ENCODE measurements at places on chromosomes 4 and X.

GRCh38 chrX:55754861-55755294 lies 37.3 kb downstream of the RRAGB start:
- DNase-seq: no peak

DNA sequence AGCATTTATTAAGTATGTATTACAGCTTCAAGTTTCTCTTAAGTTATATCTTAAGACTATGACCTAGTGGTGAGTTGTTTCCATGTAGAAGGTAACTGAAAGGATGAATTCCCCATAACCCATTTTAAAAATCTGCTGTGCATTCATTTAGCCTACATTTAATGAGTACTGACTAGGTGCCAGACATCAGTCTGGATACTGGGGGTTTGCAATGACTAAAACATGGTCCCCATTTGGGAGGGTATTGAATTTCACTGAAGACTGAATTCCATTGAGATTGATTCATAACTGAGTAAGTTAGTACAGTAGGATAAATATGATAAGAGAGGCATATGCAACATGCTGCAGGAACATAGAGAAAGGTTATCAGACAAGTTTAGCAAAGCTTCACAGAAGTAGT lies 241.5 kb downstream of the FRAS1 start:
- DNase-seq: no peak

DNA sequence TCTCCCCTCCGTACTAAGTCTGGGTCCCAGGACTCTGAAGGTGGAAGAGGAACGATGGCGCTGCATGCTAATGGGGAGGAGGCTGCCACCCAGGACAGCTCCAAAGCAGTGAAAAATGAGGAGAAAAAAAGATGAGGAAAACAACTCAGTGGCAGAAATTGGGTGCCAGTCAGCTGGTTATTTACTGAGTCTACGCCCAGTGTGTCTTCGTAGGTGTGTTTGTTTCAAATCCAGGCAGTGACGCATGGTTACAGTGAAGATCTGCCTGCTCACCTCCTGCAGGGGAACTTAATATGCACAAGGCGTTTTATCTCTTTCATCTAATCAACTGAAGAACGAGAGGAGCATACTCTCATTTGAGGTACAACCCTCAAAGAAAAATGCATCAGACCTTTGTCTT lies 70.9 kb upstream of the FBXW7 start:
- DNase-seq: no peak

GRCh38 chrX:79110731-79111130 lies 33.8 kb upstream of the GPR174 start:
- DNase-seq: no peak

DNA sequence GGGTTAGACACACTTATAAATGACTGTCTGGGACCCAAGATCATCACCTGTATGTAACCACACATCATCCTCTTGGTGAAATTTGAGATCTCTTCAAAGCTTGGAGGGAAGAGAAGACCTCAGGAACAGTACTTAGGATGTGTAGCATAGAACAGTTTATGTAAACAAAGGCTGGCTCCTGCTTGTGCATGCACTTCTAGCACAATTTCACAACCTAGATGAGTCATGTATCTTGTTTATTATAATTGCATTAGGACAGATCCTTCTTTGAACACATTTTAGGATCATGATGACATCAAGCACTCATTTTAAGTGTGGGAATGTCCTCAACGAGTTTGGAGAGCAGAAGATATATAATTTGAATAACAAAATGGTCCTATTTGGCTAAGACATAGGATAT lies 26.3 kb upstream of the ZMAT1 start:
- DNase-seq: no peak

- DNase-seq: no peak
Measured at GRCh38 chr4:61210186-61210939, 10.2 kb downstream of the ADGRL3 start.

GRCh38 chr4:16884673-16885460 lies 13.6 kb downstream of the LDB2 start:
- DNase-seq: no peak

DNA sequence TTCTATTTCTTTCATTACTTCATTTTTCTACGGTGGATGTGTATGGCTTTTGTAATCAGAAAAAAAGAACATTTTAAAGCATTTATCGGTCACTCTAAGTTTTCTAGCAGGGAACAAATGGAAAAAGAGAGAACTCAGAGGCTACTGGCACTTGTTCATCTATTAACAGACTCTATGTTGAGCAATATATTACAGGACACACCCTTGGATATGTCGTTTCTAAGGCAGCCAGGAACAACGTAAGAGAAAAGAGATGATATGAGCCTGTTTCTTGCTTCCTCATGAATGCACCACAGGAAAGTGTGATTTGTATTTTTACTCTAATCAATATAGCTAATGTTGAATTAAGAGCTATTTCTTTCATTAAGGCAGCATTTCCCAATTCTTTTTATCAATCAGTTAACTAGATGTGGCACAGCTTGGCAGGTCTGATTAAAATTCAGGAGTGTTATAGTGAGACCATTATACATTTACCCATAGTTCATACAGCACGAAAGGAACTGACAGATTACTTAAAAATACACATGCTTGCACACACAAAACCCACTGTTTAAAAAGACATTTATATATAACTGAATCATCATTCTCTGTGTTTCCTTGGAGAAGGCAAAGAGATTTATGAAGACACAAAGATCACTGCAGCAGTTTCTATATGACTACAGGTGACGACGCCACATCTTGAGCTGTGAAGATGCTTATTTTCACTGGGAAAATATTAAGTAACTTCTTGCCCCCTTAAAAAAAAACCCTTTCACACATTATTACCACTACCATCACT lies 13.0 kb downstream of the RAB9B start:
- DNase-seq: no peak

DNA sequence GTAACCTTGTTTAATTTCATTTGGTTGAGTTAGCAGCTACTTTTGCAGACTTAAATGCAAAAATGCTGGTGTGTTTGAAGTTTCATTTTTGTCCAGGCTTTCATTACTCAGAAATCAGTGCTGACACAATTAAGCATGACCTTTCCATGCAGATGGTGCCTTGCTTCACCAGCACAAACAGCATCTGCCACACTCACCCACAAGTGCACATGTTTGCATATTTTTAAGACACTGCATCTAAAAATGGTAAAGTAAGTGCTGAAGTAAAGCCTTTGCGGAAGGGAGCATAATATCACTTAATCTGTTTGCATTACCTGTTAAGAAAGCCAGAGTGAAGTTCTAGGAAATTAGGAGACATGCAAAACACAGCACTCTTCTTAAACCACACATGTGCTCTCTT lies 7.3 kb upstream of the DAPP1 start:
- no peak for DNase-seq

- DNase-seq: no peak
Measured at GRCh38 chr4:146640021-146640464, 1.4 kb downstream of the POU4F2 start.

- peak; percentile 25 for DNase-seq
Measured at GRCh38 chrX:39726771-39727170, 371.0 kb downstream of the BCOR start.

GRCh38 chrX:26653050-26653449 lies 437.1 kb downstream of the MAGEB5 start:
- no peak for DNase-seq

GRCh38 chr4:87069037-87069742 lies 134.4 kb downstream of the AFF1 start:
- no peak for DNase-seq

DNA sequence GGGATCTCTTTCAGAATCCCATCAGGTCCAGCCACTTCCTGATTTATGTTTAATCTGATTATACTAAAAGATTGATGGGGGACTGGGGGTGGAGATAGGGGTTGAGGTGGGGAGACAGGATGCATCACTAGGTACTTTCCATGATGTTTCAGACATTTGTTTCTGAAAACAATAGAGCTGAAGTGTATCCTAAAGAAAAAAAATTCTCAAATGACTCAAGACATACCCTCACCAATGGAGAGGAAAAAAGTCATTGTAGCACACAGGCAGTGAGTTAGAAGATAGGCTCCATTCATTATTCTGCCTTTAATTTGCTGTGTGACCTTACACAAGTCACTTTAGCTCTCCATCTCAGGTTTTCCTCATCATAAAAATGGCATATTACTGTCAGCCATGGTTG lies 33.1 kb downstream of the LHFPL1 start:
- DNase-seq: no peak

GRCh38 chr4:141391293-141391692 lies 170.6 kb downstream of the ZNF330 start:
- no peak for DNase-seq
